H9 (cell line): ENCODE measurements at places on chromosomes 11 and 22. TPM values are rescaled to one million over a fixed set of nuclear protein-coding genes. Genes with fewer than 3 reads are reported as not detected.

DNA sequence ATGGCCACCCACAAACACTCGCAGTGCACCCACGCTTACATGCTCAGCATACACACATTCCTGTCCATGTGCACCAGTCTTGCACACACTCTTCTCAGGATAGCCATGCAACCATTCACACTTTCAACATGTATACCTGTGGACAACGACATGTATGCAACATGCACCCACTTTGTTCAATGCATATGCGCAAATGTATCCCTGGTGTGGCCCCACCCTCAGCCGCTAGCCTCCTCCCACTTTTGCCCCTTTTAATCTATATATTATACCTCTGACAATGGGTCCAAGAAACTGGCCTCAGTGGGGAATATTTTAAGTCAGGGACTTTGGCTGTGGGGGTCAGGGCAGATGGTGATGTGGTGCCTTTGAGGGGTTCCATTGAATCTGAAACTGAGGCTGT lies 963 bp downstream of the INSC start:
- H3K4me3 ChIP-seq = no peak overlapping the region
- H3K4me1 ChIP-seq = no peaks in the 10 kb centered on the region
- no peaks in the 10 kb centered on the region for H3K36me3 ChIP-seq

GRCh38 chr22:19878461-19879245 lies 24.0 kb upstream of the GNB1L start:
- DNase-seq = no peak
- H3K36me3 ChIP-seq = no peaks in the 10 kb centered on the region
- no peak overlapping the region for H3K27ac ChIP-seq

POU2F3 gene
- total RNA-seq = 1.1 and 1.3 TPM in 2 replicates

SLC39A13 gene
- total RNA-seq = 25.8 and 29.2 TPM in 2 replicates

MPPED1 gene
- total RNA-seq = 0.18 and 0.28 TPM in 2 replicates

C11orf86 gene
- total RNA-seq = 0.24 TPM in 1 of 2 replicates, not detected in the other

DNA sequence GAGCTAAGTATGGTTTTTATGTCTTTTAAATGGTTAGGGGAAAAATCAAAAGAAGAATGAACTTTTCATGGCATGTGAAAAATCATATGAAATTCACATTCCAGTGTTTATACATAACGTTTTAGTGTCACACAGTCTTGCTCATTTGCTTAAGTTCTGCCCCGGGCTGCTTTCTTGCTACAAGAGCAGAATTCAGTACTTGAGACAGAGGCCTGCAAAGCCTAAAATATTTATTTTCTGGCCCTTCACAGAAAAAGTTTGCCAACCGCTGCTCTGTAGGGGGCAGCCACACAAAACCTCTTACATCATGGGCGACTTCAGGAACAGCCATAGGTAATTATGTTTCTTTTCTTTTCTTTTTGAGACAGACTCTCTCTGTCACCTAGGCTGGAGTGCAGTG lies 1.0 kb upstream of the ATG2A start:
- no peak overlapping the region for H3K27ac ChIP-seq
- peak overlapping the region; percentile 84 for H3K4me3 ChIP-seq
- no peak for DNase-seq
- H3K4me1 ChIP-seq = no peaks in the 10 kb centered on the region
- H3K36me3 ChIP-seq = peaks cover 4% of the 10 kb centered on the region; the same call in 2 of the 3 replicates
- no peaks in the 10 kb centered on the region for H3K27me3 ChIP-seq

SPINDOC gene
- total RNA-seq = 121 TPM in 2 replicates

- H3K36me3 ChIP-seq = no peaks in the 10 kb centered on the region
- no peaks in the 10 kb centered on the region; the same call in 1 of the 2 replicates for H3K4me1 ChIP-seq
- no peak overlapping the region for H3K27ac ChIP-seq
- H3K4me3 ChIP-seq = no peak overlapping the region
Observed at GRCh38 chr11:122113836-122114825, 1.9 kb downstream of the BLID start.

P2RY2 gene
- 0.26 and 0.35 TPM in 2 replicates for total RNA-seq

DNA sequence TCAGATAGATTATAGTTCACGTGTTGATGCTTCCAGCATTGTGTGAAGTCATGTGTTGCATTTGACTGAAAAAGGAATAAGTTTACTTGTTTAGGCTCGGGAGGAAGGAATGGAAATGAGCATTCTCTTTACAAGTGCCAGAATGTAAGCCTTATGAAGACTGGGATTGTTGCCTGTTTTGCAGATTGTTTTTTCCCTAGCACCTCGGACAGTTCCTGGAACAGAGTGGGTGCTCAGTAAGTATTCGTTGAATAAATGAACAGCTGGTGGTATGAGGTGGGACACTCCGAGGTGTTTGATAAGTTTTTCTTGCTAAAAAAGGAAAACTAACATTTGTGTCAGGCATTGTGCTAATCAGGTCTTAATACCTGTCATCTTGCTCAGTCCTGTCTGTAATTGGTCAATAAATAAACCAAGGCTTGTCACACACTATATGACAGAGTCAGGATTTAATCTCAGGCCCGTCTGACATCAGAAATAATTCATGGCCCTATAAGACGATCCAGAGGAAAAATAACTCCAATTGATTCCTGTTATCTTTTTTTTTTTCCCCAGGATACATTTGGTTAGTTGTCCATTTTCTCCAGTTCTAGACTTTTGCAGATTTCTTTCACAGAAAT lies 304.7 kb downstream of the NELL1 start:
- H3K27ac ChIP-seq = no peak overlapping the region
- H3K4me1 ChIP-seq = no peaks in the 10 kb centered on the region

MOV10L1 gene
- not detected in 2 replicates for total RNA-seq

DNA sequence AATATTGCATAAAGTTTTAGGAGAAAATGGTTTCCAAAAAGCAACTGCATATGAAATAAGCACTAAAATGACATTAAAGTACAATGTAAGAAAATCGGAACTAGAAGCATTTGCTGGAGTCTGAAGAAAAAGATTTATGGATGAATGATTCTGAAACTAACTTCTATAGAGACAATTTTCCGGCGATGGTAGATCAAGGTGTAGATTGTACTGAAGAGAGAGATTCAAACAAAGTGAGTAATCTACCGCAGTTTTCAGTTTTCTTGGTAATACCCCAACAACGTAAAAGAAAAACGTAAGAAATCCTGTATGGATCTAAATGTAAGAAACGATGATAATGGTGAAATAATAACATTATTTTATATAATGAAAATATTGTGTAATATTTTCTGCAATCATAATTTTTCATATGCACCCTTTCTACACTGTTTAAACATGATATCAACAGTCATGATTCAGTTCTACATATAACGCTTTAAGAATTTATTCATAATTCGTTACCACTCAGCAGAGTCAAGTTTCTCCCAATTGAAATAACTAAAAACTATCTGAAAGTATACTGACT lies 1.8 kb upstream of the CDPF1 start:
- H3K36me3 ChIP-seq = peaks cover 13% of the 10 kb centered on the region
- no peaks in the 10 kb centered on the region for H3K27me3 ChIP-seq
- no peak for DNase-seq
- H3K4me1 ChIP-seq = no peaks in the 10 kb centered on the region

CCDC116 gene
- total RNA-seq = 0.22 and 0.63 TPM in 2 replicates

DNA sequence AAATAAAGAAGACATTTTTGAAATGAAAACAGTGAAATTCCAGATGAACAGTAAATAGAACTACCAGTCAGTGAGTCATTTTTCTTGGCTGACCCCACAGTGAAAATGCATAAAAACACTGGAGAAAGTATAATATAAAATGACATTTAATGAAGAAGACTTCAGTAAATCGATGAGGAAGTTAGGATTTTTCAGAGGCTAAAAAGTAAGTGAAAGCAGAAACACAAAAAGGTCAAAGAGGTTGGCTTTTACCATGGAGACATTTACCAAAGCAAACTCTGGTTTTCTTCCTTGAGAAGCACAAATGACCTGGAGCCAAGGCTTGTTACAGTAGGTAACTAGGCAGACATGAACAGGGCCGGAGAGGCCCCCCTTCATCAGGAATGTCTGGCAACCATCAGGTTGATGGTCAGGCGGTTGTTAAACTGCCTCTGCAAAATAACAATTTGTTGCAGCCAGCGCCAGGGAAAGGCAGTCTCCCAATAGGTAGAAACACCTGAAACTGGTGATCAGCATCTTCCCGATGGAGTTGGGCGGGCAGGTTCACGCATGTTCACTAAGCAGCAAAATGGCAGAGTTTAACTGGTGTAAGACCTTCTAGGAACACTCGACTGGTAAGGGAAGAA lies 16.7 kb upstream of the TMEM123 start:
- H3K36me3 ChIP-seq = no peaks in the 10 kb centered on the region
- H3K4me3 ChIP-seq = no peak overlapping the region
- H3K4me1 ChIP-seq = no peaks in the 10 kb centered on the region
- no peaks in the 10 kb centered on the region for H3K27me3 ChIP-seq
